ENCODE measurements at places on chromosomes 3 and 15.

DNA sequence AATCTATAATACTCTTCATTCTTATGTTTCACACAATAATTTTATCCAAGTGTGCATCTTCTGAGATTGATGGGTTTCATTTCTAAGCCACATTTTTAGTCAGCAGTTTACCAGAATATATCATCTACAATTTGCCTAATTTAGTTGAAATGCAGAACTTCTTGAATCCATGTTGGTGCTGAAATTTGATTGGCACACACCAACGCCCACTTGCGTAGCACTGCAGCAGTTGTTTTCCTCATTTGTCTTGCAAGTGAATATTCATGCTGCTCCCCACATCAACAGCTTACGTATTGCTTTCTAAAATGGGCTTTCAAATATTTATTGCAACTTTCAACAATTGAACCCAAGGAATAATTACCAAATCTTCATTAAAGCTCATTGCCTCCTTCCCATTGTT, 87.8 kb upstream of the CTDSPL start:
- no peak for DNase-seq

DNA sequence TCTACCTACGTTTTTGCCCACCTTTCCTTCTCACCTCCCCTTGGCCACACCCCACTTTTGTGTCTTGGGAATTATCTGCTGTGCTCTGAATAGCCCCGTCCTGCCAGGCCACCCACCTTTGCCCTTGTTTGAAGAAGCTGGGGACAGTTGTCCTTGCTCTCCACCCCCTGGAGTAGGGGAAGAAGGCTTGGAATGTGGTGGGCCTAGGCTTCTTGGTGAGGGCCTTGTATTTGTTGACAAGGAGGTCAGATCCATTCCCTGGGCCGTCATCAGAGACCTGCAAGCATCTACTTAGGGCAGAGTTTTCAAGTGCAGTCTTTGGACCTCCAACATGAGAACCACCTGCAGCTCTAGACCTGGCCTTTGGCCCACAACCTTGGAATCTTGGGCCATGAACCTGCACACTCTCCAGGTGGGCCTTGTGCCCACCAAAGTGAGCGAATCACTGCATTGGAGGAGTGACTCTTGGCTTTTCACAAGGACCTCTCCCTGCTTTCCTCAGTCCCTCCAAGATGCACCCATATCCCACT, 160.6 kb downstream of the APBA2 start:
- DNase-seq: no peak

DNA sequence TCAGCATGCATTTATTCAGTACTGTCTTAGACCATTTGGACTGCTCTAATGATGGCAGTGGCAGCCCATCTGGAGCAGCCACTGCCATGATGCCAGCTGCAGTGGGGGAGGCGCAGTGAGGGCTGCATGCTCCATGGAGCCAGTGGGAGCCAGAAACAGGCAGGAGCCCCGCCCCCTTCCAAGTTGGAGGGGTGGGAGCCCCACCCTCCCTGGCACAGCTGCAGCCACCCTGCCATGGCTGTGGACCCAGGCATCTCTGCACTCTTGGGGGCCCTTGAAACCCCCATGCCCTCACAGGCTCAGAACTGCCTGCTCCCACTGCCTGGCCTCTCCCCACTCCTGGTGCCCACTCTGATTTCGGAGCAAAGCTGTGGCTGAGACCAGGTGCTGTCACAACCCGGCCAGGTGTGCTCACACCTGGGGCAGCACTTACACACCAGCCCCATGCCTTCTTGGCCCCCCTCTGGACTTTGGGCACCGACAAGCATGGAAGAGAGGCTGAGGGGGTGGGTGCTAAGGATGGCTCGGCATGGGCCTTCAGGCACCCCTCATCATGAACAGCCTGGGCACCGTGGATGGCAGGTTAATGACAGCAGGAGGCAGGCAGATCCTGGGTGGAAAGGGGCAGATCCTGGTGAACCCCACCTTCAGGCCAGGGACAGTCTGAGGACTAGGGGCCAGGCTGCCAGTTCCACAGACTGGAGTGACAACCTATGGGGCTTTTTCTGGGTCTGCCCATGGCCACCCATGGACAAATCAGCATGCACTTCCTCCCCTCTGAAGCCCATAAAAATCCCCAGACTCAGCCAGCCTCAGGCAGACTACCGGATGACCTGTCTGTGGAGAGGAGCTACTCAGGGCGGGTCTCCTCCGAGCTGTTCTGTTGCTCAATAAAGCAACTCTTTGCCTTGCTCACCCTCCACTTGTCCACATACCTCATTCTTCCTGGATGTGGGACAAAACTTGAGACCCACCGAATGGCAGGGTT, 18.3 kb downstream of the TBC1D21 start:
- DNase-seq: no peak

DNA sequence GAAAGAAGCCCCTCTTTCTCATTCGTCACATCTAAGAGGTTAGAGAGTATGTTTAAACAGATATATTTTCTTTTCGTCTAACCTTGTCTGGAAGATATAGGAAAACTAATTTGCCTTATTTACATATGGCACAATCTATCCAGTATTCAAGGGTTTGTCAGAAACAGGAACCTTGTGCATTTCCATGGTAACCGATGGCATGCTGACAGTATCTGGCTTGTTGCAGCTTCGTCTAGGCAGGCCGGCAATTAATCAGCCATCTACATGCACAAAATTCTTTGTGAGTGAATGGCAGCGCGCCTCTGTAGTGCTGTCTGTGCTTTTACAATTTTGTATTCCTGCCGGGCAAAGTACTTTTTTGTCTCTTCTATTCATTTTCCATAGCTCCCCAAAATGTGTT, 294.0 kb upstream of the SOX2 start:
- DNase-seq: no peak

DNA sequence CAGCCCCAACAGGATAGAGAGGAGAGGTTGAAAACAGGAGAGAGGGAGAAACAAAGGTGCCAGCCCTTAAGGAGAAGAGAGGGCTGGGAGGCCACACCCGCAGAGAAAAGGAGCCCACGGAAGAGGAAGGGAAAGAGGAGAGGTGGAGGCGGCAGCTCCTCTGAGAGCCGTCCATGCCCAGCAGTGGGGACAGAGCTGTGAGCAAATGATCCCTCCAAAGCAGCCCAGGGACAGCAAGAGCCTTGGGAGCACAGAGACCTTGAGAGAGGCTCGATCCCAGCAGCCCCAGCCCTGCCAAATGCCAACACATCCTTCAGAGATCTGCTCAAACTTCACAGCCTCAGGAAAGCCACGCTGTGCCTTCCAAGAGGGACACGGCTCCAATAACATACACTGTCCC, 66.7 kb upstream of the CORO2B start:
- no peak for DNase-seq

DNA sequence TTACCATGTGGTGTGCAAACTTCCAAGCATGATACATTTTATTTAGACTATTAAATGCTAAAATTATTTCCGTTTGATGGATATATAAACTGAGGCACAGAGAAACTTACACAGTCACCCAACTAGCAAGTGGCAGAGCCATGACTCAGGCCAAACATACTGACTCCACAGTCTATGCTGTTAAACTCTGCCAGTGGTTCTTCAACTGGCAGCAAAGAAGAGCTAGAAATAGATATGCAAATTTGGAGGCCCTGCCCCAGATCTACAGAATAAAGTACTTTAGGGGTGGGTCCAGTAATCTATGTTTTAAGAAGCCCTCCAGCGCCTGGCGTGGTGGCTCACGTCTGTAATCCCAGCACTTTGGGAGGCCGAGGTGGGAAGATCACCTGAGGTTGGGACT, 400.0 kb downstream of the FOXP1 start:
- DNase-seq: no peak
